ENCODE measurements at places on chromosomes 13 and 19. TPM values are rescaled to one million over a fixed set of nuclear protein-coding genes. Genes with fewer than 3 reads are reported as not detected.

The KRTDAP gene
- total RNA-seq, result not detected

DNA sequence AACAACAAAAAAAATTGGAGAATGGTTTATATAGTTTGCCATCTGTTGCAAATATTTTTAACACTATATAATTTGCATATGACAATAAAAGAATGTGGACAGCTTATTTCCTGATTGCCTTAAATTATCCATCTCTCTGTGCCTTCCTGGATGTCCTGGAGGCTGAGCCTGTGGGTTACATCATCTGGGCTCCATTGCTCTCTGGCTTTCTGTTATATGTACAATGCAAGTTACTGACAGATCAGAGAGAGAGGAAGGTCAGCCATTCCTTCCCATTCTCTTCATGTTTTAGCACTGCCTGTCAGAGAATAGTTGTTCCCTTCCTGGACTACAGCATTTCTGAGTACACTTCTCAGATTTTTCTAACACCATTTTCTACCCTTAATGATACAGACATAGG lies 758.3 kb upstream of the PCDH20 start:
- no peak for DNase-seq

- peak; percentile 82 for DNase-seq
Measured at GRCh38 chr13:51834581-51835171, 10.3 kb downstream of the TMEM272 start.

- no peak for DNase-seq
Measured at GRCh38 chr19:16170134-16170533, 3.2 kb downstream of the CIB3 start.

DNA sequence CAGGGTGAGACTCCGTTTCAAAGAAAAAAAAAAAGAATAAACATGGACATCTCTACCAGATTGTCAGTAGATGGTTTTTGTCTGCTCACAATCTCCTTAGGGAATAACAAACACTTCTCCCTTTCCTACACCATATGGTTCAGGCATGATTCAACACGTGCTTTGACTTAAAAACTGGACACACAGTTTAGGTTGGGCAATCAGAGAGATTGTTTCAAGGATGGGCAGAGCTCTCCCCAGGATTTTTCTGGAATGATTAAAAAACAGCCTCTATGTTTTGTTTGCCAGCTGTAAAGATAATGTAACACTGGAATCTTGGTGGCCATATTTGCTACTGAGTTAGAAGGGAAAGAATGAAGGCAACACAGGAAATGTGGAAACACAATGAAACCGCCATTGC lies 150.1 kb upstream of the TSC22D1 start:
- peak; percentile 43 for DNase-seq

All from lung (tissue), 17 donors.